ELF-1 (cell line): ENCODE measurements at places on chromosomes 4 and X.
A peak's percentile ranks its signal among the peaks of the same experiment; 100 is the strongest.

- no peak for DNase-seq
Measured at GRCh38 chr4:148315049-148315448, 127.2 kb downstream of the NR3C2 start.

DNA sequence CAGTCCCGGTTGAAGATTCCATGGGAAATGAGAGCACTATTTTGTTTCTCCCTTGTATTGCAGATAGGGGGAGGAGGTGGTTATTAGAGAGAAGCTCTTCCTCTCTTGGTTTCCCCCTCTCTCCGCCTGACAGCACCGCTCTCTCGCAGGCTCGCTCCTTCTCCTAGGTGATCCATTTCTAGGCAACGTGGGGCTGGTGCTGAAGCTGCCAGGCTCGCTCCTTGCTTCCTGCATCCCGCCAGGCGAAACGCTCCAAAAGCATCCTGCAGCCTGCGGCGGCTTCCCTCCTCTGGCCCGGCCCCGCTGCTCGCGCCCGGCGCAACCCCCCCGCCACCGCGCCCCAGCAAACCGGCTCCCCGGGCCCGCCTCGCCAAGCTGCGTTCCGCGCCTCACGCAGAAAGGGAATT is at the start of gene GRID2:
TSS of gene GRID2 (plus strand) at position 346 of the 407 bp plus-strand sequence.
- DNase-seq: peak; percentile 85

GRCh38 chrX:10017872-10018271 is 50.7 kb downstream of the CLDN34 start:
- DNase-seq: peak; percentile 62

- DNase-seq: peak; percentile 38
Measured at GRCh38 chr4:52612341-52612740, 46.8 kb downstream of the USP46 start.

DNA sequence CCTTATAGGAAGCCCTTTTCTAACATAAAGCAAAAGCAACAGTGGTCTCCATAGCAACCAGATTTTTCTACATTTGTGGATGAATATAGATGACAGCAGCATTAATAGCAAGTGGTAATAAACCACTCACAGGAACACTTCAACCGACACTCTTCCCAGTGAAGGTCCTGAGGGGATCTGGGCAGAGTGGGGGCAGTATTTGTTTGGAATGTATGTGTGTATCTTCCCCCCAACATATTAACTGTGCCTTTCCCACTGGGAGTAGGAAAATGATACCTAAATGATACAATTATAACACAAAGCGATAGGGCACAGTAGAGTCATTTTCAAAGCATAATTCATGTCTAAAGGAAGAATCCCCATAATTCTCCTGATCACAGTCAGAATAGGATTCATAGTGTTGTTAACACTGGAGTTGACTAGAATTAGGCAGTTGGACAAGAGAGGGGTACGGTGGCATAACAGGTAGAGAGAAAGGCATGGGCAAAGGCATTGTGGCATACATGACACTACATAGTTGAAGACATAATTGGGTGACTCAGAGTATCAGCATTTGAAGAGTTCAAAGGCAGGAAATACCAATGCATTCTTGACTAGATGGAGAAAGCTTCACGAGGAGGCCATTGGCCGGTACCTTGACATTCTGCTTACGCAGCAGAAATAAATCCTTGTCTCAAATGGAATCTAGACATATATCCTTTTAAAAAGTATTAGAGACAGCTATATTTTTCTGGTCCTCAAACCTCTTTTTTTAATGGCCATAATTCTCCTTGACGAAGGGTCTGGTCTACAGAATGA is 15.2 kb downstream of the CAPN6 start:
- no peak for DNase-seq

DNA sequence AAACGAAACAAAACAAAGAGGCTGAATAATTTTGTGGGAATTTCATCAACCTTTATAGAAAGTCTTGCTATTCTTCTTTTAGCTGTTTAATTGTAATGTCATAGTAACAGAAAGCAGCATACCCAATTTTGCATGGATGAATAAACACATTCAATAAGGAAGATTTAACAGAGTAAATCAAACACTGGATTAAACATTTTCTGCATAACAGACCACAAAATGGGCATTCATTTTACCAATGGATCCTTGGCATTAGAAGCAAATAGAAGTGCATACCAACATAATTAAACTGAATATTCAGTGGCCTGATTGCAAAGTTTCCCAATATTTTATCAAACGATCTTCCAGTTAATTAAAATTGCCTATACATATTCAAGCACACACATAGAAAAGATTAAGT is 4.4 kb upstream of the CHM start:
- DNase-seq: no peak

GRCh38 chr4:108794136-108794535 is 31.3 kb upstream of the ETNPPL start:
- DNase-seq: no peak

DNA sequence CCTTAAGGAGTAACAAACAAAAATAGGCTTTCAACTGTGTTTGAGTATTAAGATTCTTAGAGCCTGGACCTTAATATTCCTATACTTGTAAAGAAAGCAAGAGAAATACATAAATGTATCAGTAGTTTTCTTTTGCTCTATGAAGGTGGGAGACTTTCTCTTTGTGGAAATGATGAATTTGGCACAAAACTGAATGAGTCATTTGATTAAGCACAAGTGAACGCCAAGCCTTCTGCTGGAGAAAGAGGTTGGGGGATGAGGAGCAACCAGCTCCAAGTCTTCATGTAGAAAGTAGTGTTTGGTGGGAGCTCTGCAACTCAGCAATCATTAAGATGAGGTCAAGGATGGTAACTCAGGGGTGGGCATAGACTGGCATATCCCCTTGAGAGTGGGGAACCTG is 49.6 kb downstream of the MEPE start:
- no peak for DNase-seq

DNA sequence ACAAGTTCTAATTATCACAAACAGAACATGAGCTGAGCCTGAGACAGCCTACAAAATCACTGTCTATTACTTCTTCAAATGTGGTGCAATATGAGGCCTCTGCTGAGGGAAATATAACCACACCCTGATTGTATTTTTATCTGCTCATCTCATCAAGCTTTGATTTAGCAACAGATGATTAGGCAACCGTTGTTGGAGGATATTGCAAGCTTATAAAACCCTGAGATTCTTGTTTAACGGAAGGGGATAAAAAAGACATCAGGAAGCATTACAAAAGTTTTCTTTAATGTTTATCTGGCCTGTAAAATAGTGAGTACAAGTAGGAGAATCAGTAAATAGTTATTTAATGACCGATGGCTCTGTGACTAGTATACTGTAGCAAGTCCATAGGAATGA is 108.5 kb downstream of the ZNF330 start:
- DNase-seq: no peak

GRCh38 chr4:3073158-3074077 is 920 bp downstream of the HTT-AS start:
- DNase-seq: peak; percentile 41

DNA sequence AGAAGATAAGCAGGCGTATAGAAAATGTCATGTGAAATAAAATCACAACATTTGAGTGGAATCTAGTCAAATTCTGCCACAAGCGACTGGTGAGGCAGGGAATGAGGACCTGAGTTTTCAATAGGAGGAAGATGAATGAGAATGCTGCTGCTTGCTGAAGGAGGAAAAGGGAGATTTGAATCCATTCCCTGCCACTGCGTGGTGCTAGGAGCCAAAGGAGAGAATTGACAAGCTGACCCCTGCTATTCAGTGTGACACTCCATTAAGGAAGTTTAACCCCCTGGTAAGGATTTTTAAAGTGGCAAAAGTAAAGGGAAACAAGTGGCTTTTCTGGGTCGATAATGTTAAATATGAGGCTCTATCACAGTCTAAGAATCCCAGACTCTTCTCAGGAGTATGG is 314.0 kb downstream of the NAF1 start:
- DNase-seq: no peak

- no peak for DNase-seq
Measured at GRCh38 chr4:7968262-7968896, 28.7 kb upstream of the AFAP1 start.

DNA sequence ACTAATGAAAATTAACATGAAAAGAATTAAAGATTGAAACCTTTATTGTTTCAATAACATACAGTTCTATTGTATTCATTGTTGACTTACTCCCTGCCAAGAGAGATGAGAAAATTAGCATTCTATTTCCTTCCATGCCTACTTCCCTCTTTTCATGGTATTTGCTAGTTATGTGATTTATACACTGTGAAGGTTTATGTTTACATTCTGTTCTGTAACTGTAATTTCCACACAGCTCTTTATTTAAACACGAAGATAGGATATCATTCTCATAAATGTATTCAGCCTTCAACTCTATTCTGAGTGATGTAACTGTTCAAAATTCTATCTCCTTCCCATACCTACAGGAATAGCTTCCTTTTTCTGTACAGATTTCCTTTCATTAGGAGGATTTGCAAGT is 6.6 kb downstream of the CCDC110 start:
- no peak for DNase-seq

GRCh38 chr4:181745933-181746625 is 497.1 kb upstream of the TENM3 start:
- peak; percentile 37 for DNase-seq

DNA sequence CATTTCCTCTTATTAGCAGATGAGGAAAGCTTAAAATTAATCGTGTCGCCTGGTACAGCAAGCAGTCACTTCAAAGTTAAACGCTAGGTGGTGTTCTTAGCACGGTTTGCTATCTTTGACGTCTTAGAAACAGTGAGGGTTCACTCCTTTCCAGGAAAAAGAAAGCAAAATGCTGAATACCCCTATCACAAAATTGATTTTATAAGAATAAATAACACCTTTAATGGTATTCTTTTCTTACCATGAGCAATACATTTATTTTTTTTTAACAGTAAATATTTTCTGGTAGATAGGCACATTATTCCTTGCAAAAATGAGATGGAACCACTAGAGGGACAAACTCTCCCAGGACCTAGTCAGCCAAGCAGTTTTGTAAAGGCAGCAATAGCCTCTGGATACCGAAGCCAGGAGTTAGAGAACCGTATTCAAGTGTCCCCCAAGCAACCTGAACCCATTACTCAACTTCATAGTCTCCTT is 153.9 kb downstream of the KDR start:
- peak; percentile 50 for DNase-seq

DNA sequence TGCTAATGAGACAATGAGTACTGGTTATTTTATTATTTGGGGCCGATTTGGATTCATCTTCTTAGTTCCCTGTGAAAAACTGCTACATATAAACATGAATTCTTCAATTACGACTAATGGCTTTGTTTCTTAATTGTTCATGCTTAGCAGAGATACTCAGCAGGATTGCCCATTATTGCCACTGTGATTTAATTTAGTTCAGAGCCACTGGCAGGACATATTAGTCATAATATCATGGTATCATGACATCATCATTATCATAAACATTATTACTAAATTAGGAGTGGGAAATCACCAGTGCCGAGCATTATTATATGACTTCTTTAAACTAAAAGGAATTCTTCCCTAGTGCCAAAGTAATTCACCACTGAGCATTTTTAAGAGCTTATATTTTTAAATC is 201.4 kb downstream of the SPOCK3 start:
- DNase-seq: no peak

- DNase-seq: no peak
Measured at GRCh38 chrX:25083661-25084060, 67.9 kb upstream of the ARX start.

GRCh38 chr4:147940171-147940570 is 208.3 kb downstream of the ARHGAP10 start:
- DNase-seq: no peak

DNA sequence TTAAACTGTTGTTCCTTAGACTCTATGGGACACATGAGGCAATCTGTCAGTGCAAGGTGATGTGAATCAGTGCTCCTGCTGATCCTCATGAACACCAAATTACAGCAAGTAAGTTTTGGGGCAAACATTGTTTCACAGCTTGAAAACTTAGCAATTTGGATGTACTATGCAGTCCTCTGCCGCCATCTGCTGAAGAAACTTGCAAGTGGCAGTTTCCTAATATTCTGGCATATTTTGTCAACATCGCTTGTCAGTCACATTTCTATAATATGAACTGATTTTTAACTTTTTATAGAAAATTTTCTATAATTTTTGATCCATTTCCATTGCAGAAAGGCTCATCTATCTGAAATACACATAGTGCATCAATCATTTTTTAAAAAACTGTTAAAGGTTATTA is 56.3 kb downstream of the ZAR1 start:
- no peak for DNase-seq

- no peak for DNase-seq
Measured at GRCh38 chr4:929096-929765, 2.9 kb downstream of the GAK start.

GRCh38 chrX:40100537-40101429 is 3.0 kb upstream of the BCOR start:
- no peak for DNase-seq

GRCh38 chr4:118751629-118752323 is 66.6 kb downstream of the METTL14 start:
- no peak for DNase-seq

- no peak for DNase-seq
Measured at GRCh38 chr4:57320217-57320616, 210.0 kb upstream of the IGFBP7 start.

- DNase-seq: no peak
Measured at GRCh38 chrX:78624962-78625909, 33.9 kb downstream of the RTL3 start.

DNA sequence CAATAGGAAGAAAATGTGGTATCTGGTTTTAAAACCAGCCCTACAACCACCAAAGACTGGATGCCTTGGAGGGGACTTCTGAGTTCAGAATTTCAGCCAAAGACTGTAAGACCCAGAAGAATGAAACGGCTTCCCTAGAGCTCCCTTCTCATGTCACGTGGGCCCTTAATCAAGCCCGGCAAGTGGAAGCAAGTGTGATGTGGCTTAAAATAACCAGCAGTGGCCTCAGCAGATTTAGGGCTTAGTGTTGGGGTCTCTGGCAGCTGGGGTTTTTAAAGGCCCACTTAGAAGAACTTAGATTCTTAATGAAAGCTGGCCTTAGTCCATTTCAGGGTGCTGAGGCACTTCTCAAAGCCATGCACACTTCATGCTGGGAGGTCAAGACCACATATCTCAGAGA is 111.2 kb upstream of the TBC1D9 start:
- DNase-seq: peak; percentile 21

DNA sequence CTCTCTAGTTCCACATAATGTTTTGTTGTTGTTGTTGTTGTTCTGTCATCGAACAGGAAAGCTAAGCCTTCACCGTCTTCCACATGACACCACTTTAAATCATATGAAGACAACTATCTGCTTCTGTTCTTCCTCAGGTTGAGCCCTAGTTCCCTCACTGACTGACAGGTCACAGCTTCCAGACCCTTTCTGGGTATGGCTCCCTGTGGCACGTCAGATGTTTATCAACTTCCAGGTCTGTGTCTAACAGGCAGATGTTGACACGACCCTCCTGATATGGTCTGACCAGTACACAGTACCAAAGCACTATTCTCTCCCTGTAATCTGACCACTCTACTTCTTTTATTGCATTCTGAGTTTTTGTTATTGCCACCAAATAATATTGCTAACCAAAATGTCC is 51.4 kb downstream of the PRDM5 start:
- DNase-seq: peak; percentile 60

DNA sequence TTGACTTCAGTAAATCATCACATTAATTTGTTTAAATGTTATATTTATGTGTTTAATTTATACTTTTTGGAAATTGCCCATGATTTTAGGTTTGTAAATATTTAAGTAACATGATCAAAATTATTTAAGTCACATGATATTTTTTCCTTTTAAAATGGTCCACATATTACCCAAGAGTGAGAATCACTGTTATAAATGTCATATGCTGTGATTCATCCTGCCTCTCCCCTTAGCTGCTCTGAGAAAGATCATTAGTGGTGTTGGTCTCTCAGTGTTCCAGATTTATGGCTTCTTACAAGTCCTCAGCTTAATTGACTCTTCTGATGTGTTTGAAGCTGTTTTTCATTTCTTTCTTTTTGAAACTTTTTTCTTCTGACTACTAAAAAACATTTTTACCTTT is 70.1 kb downstream of the SPANXN4 start:
- no peak for DNase-seq

GRCh38 chrX:94831364-94831763 is 1157.4 kb downstream of the FAM133A start:
- no peak for DNase-seq
